ENCODE measurements at places on chromosomes 2 and 18.

- DNase-seq: peak; percentile 59
These were observed at the start of gene MTA3 for GRCh38 chr2:42568401-42569115. Gene MTA3 (plus strand): TSS chr2:42568632. CDS start chr2:42568746, 114 bp downstream.

- DNase-seq: no peak
These were observed 117.7 kb upstream of the RAB6C start for GRCh38 chr2:129861666-129862288.

DNA sequence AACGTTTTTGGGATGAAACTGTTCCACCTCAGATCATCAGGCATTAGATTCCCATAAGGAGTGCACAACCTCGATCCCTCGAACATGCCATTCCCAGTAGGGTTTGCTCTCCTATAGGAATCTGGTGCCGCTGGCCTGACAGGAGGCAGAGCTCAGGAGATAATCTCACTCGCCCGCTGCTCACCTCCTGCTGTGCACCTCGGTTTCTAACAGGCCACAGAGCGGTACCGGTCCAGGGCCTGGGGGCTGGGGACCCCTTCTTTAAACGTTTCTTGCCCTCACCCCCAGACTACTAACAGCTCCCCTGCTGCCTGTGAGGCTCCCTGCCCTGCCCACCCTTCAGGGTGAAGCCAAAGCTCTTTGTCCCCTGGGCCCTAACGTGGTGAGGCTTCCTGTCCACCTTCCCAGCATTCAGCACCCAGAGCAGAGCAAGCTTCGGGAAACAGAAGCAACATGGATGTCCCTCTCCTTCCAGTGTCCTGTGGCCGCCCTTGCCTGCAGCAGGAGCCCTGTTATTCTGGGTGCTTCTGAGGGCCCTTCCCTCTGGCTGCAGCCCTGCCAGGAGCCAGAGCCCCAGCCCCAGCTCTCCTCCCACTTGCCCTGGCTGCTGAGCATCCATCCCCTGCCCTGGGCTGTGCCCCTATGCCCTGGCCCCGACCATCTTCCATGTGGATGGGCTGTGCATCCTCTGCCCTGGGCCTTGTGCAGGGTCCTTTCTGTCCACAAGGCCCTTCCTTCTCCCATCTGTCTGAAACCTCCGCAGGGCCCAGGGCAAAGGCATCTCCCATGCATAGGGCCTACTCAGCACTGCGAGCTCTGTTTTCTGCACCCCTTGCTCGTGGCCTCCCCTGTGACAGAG, 140.1 kb downstream of the MBP start:
- no peak for DNase-seq

- DNase-seq: no peak
These were observed 195.4 kb downstream of the FAM210A start for GRCh38 chr18:13530879-13531387.

GRCh38 chr2:136212426-136213378, 94.8 kb upstream of the CXCR4 start:
- no peak for DNase-seq

GRCh38 chr2:141280037-141280436, 850.8 kb downstream of the LRP1B start:
- DNase-seq: no peak

- no peak for DNase-seq
These were observed 26.0 kb upstream of the NMI start for GRCh38 chr2:151315381-151315903.

DNA sequence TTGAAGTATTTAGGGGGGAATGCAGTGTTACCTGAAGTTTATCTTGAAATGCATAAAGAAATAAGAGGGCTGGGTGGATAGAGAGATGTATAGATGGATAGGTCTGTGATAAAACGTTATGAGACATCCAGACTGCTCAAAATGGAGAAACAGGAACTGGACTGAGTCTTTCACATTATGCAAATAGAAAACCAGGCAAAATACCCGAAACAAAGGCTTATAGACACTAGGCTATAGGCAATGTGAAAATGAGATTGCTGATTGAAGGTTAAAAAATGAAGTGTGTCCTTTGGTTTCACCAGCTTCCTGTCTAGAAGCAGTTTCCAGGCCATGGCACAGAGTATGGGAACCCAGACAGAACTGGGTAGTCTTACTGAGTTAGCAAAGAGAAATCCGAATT, 24.9 kb upstream of the SLC3A1 start:
- DNase-seq: no peak

DNA sequence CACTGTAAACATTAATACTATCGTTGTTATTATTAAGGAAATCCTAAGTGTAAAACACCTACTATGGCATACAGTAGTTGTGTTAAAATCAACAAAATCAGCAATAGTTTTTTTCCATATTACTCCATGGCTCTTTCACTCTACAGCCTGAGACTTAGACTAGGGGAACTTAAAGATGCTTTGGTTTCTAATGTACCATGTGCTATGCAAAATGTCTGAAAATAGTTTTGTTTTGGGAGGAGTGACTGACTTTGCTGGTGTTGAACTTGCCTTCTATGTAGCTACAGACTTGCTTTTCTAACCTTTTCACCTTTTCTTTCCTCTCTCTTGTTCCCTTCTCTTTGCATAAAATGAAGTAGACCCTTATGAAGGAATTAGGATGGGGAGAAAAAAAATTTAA, 159.0 kb upstream of the CCDC195 start:
- DNase-seq: no peak

DNA sequence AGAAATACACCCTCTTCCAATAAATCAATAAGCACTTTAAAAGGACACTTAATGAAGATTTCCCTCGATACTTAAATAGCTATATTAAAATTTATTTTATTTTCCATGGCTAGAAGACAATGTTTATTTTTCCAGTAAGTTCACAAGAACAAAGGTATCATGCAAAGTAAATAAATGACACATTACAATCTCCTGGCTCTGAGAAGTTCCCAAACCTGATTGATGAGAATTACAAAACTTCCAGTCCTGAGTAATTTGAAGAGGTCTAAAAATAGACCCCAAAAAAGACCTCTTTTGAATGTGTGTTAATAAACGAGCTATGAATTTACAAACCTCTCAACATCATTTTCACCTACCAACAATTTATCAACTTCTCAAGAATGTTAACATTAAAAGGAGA, 1.5 kb upstream of the PEX13 start:
- DNase-seq: no peak

- DNase-seq: no peak
These were observed 232.1 kb upstream of the TRIB2 start for GRCh38 chr2:12484536-12485115.

DNA sequence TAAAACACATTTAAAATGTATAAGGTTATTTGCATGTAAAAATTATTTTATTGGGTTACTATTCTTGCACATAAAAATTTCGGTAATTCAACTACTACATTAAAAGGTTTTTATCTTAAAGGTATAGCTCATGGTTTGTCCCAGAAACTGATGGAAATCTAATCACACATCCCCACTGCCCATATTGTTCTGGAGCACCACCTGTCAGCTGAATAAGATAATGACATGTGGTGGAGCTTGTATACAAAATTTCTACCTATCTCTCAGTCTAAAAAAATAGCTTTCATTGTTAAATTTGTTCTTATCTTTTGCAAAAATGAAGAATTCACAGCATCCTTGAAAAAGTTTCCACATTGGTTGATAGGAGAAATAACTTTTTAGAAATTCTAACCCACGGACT, 18.3 kb downstream of the ERBB4 start:
- no peak for DNase-seq

Measured in stimulated activated CD4-positive, alpha-beta T cell treated with anti-CD3 and anti-CD28 coated beads, TNF-alpha, amount 100 ng/mL, for 1 hour (primary cell).